HFFc6 (cell line): ENCODE measurements at places on chromosomes 6 and 20. TPM values are rescaled to one million over a fixed set of nuclear protein-coding genes. Genes with fewer than 3 reads are reported as not detected.
A peak's percentile ranks its signal among the peaks of the same experiment; 100 is the strongest.

SLC44A4 gene
- total RNA-seq, result 0.10 TPM in 1 of 3 replicates, not detected in the others

PERP gene
- total RNA-seq, result 46.0 to 52.5 TPM (median 47.8 TPM) in 3 replicates

TNFRSF6B gene
- 0.37 and 1.1 TPM in 2 replicates for total RNA-seq

RIPPLY2 gene
- total RNA-seq, result not detected in 3 replicates

PARD6B gene
- 0.29 to 0.44 TPM (median 0.43 TPM) in 3 replicates for total RNA-seq

SAPCD1 gene
- 1.3 to 2.4 TPM (median 1.5 TPM) in 3 replicates for total RNA-seq

NRSN1 gene
- not detected in 3 replicates for total RNA-seq

POM121L2 gene
- total RNA-seq, result not detected in 3 replicates

TMEM170B gene
- total RNA-seq, result 0.17 to 0.19 TPM (median 0.18 TPM) in 3 replicates

MCCD1 gene
- total RNA-seq, result not detected in 3 replicates

DEFB124 gene
- total RNA-seq, result not detected in 3 replicates

KCNK16 gene
- not detected in 3 replicates for total RNA-seq

TFAP2D gene
- total RNA-seq, result not detected in 3 replicates

SLC35D3 gene
- total RNA-seq, result not detected in 3 replicates

TCF19 gene
- 14.8 to 29.7 TPM (median 28.6 TPM) in 3 replicates for total RNA-seq

HAO1 gene
- total RNA-seq, result not detected in 3 replicates

CRISP3 gene
- not detected in 3 replicates for total RNA-seq

SIRPB1 gene
- total RNA-seq, result 0.29 TPM in 1 of 3 replicates, not detected in the others

GRCh38 chr6:33616913-33617312, 4.2 kb upstream of the ITPR3 start:
- DNase-seq, result no peak

DNA sequence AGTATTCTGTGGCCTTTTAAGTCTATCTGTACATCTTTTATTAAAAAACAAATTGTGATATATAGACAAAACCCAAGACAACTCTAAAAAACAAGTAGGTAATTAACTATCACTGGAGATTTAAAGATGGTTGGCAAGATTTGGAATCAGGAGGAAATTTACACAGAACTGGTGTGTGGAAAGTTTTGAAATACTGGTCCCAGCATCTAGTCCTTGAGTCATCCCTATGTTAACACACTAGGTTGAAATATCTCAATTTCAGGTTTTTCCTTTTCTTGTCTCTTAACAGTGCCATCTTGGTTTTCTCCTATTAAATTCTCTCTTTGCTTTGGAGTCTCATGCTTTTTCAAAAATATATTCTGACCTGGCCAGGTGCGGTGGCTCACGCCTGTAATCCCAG, 27.5 kb downstream of the SASH1 start:
- no peak for DNase-seq

- no peak for DNase-seq
Measured at GRCh38 chr20:20225325-20226043, 142.4 kb upstream of the INSM1 start.

GRCh38 chr6:29945281-29945820, 3.0 kb downstream of the HLA-A start:
- no peak for DNase-seq

GRCh38 chr6:43277643-43278523, 20.2 kb upstream of the SLC22A7 start:
- DNase-seq, result peak; percentile 2

GRCh38 chr6:35258858-35259193, 709 bp upstream of the ZNF76 start:
- DNase-seq, result peak; percentile 32

GRCh38 chr20:58137236-58137635, 91.2 kb downstream of the ANKRD60 start:
- no peak for DNase-seq

GRCh38 chr6:135583256-135583761, 85.8 kb upstream of the AHI1 start:
- peak; percentile 27 for DNase-seq

- peak; percentile 48 for DNase-seq
Measured at GRCh38 chr6:30821862-30822784, 62.2 kb upstream of the DDR1 start.

GRCh38 chr6:146931214-146931613, 273.0 kb upstream of the STXBP5 start:
- DNase-seq, result peak; percentile 3

GRCh38 chr20:61956396-61957342, 109.0 kb downstream of the TAF4 start:
- DNase-seq, result no peak

GRCh38 chr6:28337121-28337520, 1.2 kb upstream of the ZSCAN31 start:
- no peak for DNase-seq

DNA sequence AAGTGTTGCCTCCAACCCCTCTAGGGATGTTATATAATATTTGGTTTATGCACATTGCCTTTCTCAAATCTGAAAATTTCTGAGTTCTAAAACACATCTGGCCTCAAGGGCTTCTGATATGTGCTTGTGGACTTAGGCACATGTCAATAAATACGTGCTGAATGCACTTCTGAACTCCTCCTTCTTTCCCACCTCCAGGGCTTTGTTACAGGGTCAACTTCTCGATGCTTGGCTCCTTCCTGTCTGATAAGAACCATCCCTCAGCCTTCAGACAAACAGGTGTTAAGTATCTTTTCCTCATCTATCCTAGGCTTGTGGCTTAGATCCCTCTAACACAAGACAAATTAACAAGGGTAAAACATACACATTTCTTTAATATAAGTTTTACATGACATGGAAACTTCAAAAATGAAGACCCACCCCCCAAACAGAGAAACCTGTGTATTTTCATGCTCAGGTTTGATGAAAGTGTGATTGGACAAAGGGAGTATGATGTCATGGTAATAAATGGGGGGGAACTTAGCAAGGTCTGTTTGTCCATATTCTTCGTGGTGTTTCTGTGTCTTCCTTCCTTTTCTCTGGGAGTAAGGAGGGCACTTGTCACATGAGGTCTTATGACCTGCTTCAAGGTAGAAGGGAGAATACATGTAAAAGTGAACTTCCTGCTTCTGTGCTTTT, 326.9 kb downstream of the CD83 start:
- DNase-seq, result no peak

- no peak for DNase-seq
Measured at GRCh38 chr6:110414669-110415068, 706 bp downstream of the DDO start.

- DNase-seq, result peak; percentile 24
Measured at GRCh38 chr6:44655412-44656342, 268.2 kb downstream of the CDC5L start.

DNA sequence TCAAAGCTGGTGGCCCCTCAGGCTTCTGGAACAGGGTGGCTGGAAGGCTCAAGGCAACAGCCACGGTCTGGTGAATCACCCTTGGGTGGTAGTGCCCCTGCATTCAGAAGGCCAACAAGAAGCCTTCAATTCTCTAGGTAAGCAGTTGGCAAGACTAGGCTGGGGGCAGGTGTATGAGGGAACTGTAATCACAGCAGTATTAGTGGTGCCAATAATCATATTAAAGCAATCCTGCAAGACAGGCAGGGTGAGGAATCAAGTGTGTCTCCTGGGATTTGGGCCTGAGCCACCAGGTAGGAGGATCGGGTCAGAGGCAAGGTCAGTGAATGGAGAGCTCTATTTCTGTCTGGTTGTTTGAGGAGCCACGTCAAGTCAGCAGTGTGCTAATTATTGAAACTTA, 24.9 kb upstream of the SCUBE3 start:
- DNase-seq, result no peak

DNA sequence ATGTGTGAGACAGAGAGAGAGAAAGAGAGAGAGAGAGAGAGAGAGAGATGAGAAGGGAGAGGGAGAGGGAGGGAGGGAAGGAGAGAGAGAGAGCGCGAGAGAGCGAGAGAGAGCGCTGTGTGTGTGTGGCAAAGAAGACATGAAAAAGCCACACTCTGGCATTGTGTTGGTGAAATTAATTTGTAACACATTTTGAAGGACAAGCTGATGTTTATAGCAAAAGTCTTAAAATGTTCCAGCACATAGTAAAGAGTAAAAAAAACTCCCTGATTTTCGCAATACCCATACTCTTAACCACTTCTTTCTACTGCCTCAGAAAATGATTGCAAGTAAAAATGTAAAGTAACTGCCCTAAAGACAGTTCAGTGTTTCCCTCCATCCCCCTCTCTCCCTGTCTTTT, 56.7 kb downstream of the SLC22A1 start:
- DNase-seq, result no peak

GRCh38 chr6:79665725-79666551, 34.8 kb downstream of the SH3BGRL2 start:
- DNase-seq, result no peak

- no peak for DNase-seq
Measured at GRCh38 chr20:64242797-64243475, 12.6 kb upstream of the PCMTD2 start.

DNA sequence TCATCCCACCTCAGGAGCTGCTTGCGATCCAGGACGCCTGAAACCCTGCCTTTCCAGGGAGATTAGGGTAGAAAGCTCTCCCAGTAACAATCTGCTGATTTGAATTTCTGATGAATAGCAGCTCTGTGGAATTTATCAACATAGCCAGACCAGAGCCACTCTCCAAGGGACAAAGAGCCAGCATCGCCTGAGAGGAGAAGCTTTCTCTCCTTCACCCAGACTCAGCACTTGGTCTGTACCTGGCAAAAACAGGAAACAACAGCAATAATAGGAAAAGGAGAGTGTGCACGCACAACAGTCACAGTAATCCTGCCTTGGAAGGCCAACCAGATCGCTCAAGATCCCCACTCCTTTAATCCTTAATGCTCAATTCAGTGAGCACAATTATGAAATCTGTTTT, 22.3 kb upstream of the ROS1 start:
- no peak for DNase-seq

DNA sequence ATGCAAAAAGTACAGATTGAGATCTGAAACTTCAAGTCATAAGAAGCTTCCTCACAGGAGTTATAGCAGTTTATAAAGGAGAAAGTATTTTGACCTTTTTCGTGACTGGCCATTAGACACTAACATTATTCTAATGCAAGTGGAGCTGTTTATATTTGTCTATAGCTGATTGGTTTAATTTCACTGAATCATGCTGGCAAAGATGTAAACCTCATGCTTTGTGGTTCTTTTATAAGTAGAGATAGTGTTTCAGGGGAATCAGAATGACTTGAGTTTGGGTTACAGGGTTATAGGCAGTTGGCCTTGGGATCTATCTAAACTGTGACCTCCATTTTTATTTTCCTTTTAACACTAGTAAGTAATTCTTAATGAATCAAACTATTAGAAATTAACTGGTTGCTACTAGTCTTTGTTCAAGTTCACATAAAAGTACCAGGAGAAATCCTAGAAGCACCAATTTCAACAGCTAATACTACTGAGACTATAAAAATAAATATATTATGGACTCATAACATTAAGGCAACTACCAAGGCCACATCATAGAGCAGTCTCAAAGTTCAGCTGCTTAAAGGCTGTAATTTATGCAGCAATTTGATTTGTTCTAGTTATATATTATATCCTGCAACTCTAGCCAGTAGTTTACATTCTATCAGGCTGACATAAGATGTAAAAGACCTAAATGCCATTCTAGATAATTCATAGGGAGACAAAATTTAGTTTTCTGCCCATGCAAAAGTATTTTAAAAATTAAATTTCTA, 94.0 kb downstream of the RNGTT start:
- DNase-seq, result peak; percentile 71
